M059J (cell line): ENCODE measurements at places on chromosomes 16 and 17.

- DNase-seq = no peak
Measured at GRCh38 chr17:57275071-57275764, 18.9 kb downstream of the MSI2 start.

DNA sequence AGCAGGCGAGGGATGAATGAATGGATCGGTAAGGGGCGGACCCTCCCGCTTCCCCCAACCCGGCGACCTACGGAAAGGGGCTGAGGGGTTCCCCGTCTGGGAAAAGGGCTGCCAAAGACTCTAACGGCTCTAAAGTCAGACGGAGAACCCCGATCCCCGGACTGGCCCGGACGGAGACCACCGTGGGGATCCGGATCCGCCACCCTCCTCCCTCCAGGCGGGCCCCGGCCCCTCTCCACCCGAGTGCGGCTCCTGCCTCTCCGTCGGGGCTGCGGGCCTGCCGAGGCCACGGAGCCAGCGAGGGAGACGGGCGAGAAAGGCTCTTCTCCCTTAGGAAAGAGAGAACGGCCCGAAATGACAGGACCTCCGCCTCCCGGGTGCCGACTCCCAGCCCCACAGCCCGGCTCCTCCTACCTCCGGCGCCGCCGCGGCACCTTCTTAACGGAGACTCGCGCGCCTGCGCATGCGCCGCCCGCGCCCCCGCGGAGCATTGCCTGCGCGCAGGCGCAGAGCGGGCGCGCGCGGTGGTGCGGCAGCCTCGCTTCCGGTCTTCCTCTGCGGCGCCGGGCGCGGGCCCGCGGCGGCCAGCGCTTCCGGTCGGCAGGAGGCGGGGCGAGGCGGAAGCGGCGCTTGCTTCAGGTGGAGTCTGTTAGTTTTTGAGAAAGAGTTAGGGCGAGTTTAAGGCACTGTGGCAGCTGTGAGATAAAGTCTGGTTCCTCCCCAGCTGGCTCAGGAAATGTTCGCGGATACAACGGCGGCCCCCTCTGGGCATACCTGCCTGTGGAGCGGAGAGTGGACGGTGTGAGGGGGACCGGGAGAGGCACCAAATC is at the start of gene SLX4:
TSS of gene SLX4 (minus strand) at position 461 of the 830 bp plus-strand sequence. CDS start 2,642 bp downstream, outside the sequence.
- DNase-seq = peak; percentile 91

DNA sequence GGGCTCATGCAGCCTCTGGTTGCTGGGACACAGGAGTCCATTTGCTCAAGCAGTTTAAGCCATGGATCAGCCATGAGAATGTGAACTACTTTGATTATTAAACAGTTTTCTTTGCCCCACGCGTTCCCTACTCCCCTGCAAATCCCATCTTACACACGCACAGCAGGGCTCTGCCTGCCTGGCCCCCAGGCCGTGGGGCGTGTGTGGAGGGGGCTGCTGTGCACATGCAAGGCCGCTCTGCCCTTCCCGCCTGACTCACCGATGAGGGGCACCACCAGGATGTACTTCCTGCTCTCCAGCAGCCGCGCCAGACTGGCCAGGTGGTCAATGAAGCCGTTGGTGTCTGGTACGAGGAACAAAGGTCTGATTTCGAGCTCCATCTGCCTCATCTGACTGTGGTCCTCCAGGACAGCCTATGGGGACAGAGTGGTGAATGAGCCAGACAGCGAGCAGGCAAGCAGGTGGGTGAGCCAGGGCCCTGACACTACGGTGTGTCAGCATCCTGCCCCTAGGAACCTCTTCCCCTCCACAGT is 13.7 kb downstream of the HIC1 start:
- DNase-seq = peak; percentile 74

- DNase-seq = no peak
Measured at GRCh38 chr17:22703786-22704441, 1011.6 kb downstream of the KCNJ18 start.

DNA sequence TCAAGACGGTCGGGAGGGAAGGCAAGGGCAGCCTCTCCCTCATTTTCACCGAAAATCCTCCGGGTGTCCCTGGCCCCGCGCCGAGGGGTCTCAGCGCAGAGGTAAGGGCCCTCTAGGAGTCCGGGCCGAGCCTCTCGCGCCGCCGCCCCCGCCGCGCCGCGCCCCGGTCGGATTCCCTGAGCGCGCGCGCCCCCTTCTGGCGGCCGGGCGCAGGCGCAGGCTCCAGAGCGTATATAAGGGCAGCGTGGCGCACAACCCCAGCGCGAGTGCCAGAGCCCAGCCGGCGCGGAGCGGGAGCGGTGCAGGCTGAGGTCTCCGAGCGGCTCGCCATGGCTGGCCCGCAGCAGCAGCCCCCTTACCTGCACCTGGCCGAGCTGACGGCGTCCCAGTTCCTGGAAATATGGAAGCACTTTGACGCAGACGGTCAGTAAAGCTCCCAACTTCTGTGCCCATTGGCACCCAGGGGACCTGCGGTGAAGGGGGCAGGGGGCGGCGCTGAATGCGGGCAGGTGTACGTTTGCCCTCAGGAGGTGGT is at the start of gene CALB2:
TSS of gene CALB2 (plus strand) at position 260 of the 535 bp plus-strand sequence. CDS start at position 330, 70 bp downstream.
- DNase-seq = peak; percentile 51

- no peak for DNase-seq
Measured at GRCh38 chr17:57493171-57493570, 236.8 kb downstream of the MSI2 start.

GRCh38 chr17:7136266-7136877 is 21.8 kb upstream of the ASGR2 start:
- peak; percentile 61 for DNase-seq

- DNase-seq = peak; percentile 3
Measured at GRCh38 chr16:77172951-77173350, 18.0 kb upstream of the MON1B start.

- no peak for DNase-seq
Measured at GRCh38 chr16:69934044-69934443, 17.1 kb upstream of the CLEC18A start.

DNA sequence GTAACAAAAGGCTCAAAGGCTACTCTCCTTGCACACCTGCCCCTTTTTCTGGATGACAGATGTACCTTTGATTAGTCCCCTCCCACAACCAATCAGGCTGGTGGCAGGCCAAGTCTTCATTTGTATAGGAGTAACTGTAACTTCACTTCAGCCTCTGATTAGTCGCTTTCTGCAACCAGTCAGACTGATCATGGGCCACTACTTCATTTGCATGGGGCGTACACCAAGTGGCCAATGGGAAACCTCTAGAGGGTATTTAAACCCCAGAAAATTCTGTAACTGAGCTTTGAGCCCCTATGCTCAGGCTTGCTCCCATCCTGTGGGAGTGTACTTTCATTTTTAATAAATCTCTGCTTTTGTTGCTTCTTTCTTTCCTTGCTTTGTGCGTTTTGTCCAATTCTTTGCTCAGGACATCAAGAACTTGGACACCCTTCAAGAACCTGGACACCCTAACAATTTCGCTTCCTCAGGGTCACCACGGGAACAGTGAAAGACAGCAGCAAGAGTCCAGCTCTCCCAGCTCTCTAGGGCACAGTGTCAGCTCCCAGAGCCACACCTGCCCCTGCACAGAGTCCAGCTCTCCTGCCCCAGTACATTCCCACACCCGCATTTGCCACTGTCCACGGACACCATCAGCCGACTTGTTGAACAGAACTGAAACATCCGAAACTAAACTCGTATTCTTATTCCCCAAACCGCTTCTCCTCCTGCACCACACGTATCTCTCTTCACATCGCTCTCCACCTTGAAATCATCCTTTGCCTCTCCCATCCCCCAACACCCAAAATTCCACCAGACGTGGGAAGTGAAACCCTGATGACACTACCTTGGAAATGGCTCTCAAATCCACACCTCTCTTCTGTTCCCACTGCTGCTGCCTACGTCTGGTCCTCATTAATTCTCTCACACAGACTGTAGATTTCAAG is 53.4 kb downstream of the ABCC12 start:
- DNase-seq = no peak

- no peak for DNase-seq
Measured at GRCh38 chr17:78857266-78857665, 16.7 kb upstream of the USP36 start.
